ENCODE measurements at places on chromosomes 2 and 18.
A peak's percentile ranks its signal among the peaks of the same experiment; 100 is the strongest.

- DNase-seq: no peak
Measured at GRCh38 chr2:231632559-231633142, 40.0 kb downstream of the TEX44 start.

- no peak for DNase-seq
Measured at GRCh38 chr2:143489145-143489544, 359.9 kb downstream of the ARHGAP15 start.

- no peak for DNase-seq
Measured at GRCh38 chr18:73843455-73843854, 304.2 kb downstream of the FBXO15 start.

DNA sequence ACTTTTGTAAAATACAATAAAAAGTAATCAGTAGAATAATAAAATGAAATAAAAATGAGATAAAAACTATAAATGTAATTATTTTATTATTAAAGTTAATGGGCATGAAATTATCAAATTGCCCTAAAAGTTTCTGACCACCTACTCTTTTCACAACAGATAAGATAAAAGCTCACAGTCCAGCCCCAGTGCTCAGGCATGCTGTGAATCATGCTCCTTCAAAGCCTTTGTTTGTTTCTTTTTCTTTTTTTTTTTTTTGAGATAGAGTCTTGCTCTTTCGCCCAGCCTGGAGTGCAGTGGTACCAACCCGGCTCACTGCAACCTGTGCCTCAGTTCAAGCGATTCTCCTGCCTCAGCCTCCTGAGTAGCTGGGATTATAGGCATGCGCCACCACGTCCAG, 181.7 kb downstream of the ANKRD44 start:
- no peak for DNase-seq

- no peak for DNase-seq
Measured at GRCh38 chr18:27797484-27797883, 379.4 kb downstream of the CDH2 start.

- DNase-seq: no peak
Measured at GRCh38 chr2:69366-70344, 23.4 kb upstream of the FAM110C start.

GRCh38 chr2:150978053-150978452, 283.6 kb downstream of the RBM43 start:
- no peak for DNase-seq

DNA sequence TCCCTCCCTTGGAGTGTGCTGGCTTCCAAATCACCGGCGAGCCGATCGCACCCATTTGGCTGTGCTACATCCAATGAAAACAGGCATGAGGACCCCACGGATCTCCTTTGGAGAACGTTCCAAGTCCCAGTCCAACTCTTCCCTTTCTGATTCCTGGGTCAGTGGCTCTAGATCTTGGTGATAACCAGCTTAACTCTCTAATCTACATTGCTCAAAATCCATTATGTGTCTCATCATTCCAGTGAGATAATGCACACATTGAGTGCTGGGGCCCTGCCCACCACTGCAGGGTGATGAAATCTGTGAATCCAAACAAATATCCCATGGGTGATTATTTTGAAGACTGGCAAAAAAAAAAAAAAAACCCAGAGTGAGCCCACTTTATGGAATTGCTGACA, 232.7 kb upstream of the COPS8 start:
- DNase-seq: no peak

DNA sequence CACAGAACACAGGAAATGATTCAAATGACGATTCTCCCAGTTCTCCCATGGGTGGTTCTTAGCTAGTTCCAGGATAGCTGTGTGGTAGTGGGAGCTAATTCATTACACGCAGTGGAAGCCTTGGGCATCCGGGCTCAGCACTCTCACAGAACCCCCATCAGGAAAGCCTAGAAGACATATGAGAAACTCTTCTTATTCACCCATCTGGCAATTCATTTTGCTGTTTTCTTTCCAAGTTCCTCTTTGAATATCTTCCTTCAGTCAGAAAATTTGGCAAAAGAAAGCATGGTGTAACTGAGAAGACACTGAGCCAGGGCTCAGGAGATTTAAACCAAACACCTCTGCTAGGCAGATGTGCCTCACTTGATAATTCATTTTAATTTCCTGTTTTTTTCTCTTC, 85.2 kb upstream of the FN1 start:
- no peak for DNase-seq

DNA sequence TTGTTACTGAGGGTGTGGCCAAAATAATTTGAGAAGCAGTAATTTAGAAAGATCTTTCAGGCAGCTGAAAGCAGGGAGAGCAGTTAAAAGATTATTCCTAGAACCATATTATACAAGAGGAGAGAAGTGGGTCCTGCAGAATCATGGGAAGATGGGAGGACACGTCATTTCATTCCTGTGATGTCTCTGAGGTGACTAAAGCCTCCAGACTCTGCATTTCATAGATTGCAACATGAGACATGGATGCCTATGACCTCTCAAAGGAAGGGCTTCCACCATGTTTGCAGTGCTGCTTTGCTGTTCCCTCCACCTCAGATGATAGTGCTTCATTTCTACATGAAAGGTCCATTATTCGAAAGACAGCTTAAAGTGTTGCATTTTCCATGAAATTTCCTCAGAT, 788.4 kb downstream of the TSN start:
- no peak for DNase-seq

GRCh38 chr2:241857041-241857541, 1.6 kb downstream of the PDCD1 start:
- no peak for DNase-seq

DNA sequence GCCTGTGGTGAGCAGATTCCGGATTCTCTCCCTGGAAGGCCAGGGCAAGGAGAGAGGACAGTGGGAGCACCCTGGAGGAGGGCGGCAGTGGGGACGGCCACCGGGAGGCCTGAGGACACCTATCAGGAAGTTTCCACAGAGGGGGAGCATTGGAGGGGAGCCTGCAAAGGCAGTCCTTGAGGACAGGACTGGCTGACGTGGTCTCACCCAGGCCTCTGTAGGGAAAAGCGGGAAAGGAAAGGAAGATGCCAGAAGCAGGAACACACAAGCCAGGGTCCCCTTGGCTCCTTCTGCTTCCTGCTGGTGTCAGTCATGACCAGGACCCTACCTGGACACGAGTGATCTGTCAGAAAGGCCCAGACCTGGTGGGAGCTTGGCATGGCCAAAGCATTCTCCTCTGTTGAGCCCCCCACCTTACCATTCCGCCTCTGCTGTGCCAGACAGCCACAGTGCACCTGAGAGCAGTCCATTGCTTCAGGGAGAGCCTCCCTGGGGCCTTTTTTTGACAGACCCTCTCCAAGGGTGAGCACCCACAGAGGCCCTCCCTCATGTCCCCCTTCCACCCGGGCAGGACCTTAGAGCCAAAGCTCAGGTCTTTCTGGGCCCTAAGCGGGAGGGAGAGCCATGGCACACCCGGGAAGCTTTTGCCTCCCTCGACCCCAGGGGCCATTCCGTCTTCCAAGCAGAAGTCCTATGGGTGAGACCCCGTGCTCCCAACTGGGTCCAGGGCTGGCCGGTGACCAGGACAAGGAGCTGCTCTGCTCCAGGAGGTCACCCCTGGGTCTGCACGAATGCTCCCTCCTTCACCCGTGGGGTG, 333.1 kb downstream of the DYSF start:
- no peak for DNase-seq

- peak; percentile 36 for DNase-seq
Measured at GRCh38 chr18:13443552-13443951, 225.0 kb downstream of the LDLRAD4 start.

GRCh38 chr2:144904612-144905011, 384.7 kb upstream of the ZEB2 start:
- no peak for DNase-seq

DNA sequence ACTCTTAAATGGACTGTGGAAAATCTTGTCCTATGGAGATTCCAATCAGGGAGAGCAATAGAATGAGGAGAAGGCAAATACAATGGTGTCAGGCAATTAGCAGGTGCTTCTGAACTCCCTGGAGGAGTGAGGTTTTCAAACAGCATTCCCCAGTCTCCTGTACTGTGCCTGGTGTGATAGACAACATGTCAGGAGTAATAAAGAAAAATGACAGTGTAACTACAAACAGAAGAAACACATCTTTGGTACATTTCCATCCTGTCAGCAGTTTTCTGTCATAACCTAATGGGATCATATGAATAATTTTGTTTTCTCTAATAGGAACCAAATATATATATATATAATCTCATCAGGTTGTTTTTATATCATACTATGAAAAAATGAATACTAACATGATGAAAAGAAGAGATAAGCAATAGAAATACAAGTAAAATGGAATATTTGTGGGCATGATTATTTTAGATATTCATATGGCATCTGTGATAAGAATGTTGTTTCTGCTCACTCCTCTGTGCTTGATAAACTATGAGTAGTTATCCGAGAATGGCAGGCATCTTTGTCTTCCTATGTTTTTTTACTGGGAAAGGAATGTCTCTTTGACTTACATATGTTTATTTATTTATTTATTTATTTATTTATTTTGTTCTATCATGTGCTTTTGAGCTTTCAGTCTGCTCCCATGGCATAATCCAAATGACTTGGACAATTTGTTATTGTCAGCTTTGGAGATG, 441.7 kb downstream of the TXNL1 start:
- no peak for DNase-seq

- no peak for DNase-seq
Measured at GRCh38 chr2:112728378-112729175, 7.8 kb downstream of the NT5DC4 start.

GRCh38 chr2:204226305-204226880, 289.8 kb downstream of the ICOS start:
- no peak for DNase-seq

DNA sequence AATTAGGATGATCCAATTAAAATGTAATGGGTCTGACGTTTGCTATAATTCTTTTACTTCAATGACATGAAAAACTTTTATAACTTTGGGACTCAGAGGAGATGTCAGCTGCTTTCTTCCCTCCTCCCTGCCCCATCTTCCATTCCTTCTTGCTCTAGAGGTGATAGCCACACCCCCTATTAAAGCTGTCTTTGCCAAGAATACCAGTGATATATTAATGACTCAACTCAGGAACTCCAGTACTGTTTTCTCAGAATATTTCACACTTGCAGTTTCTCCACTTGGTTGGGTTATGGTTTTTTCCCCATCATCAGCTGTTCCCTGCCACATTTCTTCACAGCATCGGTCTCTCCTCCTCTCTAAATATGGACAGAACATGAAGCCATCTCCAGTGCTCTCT, 184.0 kb downstream of the KCNE4 start:
- no peak for DNase-seq

DNA sequence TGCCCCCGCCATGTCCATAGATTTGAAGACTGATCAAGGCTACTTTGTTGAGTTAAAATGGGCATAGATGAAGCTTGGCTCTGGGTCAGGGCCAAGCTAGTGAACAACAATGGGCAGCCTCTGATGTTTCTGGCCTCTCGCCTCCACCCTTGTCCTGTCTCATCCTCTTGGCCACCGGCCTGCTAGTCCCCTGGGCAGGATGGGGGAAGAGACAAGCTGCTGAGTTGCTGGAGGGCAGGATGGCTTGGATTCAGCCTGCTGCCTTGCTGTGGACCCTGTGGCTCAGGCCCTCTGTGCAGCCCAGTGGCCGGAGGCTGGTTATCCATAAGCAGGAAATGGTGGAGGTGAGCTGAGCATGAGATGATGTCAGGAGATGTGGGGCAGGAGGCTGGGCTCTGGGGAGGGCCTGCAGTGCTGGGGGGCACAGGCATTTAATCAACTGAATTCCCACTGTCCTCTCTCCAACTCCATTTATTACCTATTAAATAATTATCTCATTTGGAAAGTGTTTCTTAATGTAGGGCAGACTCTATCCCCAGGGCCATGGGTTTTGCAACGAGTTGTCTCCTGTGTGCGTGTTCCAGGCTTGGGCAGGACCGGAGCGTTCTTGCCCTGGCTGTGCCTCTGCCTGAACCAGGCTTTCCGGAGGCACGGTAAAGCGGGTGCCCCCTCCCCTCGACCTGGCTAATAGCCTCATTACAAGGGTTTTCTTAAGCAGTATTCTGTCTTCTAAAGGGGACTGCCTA, 122.9 kb downstream of the GLI2 start:
- no peak for DNase-seq

DNA sequence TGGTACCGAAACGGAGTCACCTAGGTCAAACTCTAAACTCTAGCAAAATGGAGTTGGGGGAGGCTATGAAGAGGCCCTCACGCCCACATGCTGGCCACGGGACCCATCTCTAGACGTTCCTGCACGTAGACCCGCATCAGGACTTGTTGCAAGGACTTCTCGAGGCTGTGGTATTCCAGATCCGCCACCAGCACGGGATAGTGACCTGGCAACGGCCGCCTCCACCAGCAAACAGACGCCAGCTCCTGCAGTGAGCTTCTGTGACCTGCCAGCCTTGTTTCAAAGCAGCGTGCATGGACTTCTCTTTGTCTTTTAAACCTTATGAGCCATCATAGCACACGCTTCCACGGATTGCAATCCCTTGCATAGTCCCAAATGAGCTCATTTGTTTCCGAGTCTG, 40.3 kb upstream of the RALBP1 start:
- DNase-seq: no peak

GRCh38 chr2:71566372-71566771, 113.0 kb downstream of the DYSF start:
- no peak for DNase-seq

- no peak for DNase-seq
Measured at GRCh38 chr2:69604836-69605235, 38.7 kb downstream of the AAK1 start.

DNA sequence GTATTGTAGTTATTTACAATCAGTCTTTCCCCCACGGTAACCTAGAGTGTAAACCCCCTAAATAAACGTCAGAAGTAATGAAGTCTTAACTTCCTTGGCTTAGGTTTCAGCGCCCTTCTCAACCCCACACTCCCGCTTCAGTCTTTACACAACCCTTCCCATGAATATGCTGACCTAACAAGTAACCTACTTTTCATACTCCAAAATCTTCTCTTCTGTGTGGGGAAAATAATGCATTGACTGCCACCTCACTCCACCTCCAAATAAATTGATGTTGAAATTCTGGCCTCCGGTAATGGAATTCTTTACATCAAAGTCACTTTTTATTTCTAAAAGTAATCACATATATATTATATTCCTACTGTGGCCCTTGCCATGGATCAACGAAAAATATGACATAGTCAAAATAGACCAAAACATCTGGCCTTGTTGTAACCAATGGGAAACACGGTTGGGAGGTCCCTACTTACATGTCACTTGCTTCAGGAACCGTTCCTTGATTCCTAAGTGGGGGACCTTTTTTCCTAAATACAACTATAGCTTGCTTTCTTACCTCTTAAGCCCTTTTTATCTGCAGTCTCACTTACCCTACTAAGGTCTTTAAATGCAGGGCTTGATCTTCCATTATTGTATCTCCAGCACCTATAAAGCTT, 961 bp downstream of the GEN1 start:
- DNase-seq: no peak

DNA sequence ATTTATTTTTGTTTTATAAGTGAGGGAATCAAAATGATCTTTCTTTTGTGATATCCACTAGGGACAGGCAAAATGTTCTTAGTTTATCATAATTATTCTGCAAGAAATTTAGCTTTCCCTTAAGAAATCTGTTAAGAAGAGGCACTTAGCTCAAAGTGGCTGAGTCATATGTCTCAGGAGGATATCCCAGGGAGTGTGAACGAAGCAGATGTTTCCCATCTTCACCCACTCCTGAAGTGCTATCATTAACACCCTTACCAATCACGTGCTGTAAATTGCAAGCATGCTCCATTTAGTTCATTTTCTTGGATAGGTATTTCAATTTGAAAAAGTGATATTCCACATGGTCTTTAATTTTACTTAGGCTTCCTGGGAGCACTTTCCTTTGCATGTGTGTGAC, 774.3 kb upstream of the TMEFF2 start:
- no peak for DNase-seq
